ENCODE measurements at places on chromosomes 7 and 10.

DNA sequence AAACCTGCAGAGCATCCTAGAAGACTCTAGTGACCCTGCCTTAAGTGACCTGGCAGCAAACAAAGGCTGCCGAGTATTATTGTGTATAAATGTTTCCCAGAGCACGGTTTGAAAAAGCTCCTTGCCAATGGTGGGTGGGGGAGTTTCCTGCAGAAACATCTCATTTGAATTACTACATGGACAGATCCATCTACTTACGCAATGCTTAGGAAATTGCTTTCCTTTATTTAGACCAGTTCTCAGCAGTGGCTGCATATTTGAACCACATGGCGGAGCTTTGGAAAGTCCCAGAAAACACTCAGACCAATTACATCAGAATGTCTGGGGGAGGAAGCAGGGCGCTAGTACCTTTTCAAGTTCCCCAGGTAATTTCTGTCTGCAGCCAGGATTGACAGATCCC lies 560.9 kb downstream of the SDK1 start:
- DNase-seq: no peak

DNA sequence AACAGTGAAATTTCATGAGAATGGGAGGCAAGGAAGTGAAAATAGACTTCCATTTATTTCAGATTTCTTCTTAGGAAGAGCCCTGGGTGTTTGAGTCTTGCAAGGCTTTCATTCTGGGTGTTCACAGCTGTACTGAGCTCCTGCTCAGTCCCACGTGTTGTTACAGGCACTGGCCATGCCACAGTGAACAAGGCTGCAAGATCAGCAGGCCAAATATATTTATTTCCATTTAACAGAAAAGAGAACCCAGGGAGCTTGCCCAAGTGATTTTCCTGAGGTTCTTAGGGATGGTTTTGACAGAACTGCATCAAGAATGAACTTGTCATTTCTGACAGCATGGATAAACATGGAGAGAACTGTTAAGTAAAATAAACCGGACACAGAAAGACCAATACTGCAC lies 54.5 kb upstream of the CD36 start:
- no peak for DNase-seq

DNA sequence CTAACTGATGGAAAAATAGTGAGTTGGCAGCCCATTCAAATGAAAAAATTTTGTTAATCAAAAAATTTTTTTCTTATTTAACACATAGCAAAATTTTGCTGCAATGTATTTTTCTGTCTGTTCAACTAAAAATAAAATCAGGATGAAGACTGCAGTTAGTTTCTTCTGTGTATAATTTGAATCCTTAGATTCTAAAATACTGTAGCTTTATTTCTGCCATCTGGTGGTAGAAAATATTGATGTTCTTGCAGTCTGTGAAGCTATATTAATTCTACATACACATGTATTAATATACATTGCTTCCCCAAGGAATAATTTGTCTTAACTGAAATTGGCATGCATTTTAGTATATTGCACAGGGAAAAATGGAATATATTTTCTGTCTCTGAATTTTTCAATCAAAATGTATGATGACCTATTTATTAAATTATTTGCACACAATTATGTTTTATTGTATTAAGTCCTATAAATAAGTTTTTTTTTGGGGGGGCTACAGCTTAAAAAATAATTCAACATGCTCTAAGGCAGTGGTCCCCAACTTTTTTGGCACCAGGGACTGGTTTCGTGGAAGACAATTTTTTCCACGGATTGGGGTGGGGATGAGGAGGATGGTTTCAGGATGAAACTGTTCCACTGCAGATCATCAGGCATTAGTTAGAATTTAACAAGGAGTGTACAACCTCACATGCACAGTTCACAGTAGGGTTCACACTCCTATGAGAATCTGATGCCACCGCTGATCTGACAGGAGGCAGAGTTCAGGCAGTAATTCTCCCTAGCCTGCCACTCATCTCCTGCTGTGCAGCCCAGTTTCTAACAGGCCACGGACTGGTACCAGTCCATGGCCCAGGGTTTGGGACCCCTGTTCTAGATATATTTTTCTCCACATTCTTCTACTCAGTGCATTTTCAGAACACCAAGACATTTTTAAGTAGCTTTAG lies 119.4 kb downstream of the GNAT3 start:
- no peak for DNase-seq

GRCh38 chr10:25815999-25816768 lies 117.8 kb upstream of the MYO3A start:
- DNase-seq: no peak

DNA sequence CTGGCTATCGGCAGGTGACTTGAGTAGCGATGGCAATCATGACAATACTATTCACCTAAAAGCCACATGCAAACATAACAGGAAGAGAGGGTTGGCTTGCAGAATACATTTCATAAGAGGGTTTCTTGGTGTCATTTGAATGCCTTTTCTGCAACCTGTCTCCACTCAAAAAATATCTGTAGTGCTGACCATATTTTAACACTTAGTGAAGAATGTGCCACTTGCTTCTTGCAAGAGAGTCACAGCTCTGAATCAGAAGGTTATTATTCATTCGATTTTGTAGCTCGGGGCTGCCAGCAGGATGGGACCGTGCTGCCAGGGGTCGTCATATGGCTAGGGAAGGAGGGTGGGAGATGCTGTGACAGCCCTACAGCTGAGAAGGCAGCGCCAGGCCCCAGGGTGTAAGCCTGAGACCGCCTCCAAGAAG lies 152.0 kb upstream of the PITRM1 start:
- DNase-seq: no peak

DNA sequence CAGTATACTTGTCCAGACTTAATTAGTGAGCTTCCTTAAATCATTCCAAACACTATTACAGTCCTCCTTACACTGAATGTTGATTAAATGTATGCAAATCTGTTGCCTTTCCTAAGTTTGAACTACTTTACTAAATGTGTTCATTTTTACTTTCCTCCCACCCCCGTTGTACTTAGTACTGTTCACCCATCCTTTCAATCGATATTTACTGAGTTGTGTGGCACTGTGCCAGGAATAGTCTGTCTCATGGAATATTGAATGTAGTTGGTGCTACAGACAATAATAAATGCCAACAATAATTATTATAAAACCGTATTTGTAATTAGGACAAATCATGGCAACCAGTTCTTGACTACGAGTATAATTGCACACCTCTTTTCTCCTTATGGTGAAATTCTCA lies 335.7 kb downstream of the GPR37 start:
- DNase-seq: no peak

Measured in stimulated activated CD8-positive, alpha-beta memory T cell treated with anti-CD3 and anti-CD28 coated beads, Interleukin-15, amount 100 ng/mL, for 24 hours (primary cell).